ENCODE measurements at places on chromosomes 12 and 14. TPM values are rescaled to one million over a fixed set of nuclear protein-coding genes. Genes with fewer than 3 reads are reported as not detected.

TMEM229B gene
- 12.6 TPM for polyA plus RNA-seq

PPFIA2 gene
- 22.1 TPM for polyA plus RNA-seq

TOMM20L gene
- polyA plus RNA-seq, result 22.7 TPM

TMBIM6 gene
- polyA plus RNA-seq, result 618 TPM

INHBC gene
- polyA plus RNA-seq, result 2.1 TPM

GRCh38 chr14:30450631-30451545 lies 108.1 kb upstream of the G2E3 start:
- DNase-seq, result no peak

DNA sequence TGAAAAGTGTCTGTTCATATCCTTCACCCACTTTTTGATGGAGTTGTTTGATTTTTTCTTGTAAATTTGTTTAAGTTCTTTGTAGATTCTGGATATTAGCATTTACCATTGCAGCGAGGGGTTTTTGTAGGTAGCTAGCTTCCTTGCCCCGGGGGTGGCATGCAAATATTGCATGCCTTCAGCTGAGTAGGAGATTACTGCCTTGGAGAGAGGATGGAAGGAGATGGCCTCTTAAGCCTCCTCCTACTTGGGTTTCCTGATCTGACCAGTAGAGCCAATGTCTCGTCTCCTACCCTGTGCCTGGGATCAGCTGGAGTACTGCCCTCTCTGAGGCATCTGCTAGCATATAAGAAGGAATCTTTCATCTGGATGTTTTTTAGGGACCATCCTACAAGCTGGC lies 134.4 kb upstream of the CCND2 start:
- DNase-seq, result no peak

GRCh38 chr12:26046203-26046602 lies 78.6 kb downstream of the BHLHE41 start:
- DNase-seq, result no peak

- no peak for DNase-seq
Measured at GRCh38 chr12:58186914-58187313, 245.5 kb downstream of the ATP23 start.
